Stimulated activated CD4-positive, alpha-beta T cell treated with anti-CD3 and anti-CD28 coated beads, Interleukin-15, amount 100 ng/mL, for 48 hours (primary cell): ENCODE measurements at places on chromosomes 2 and 18.

GRCh38 chr2:206353685-206354084 lies 79.2 kb downstream of the ZDBF2 start:
- no peak for DNase-seq

DNA sequence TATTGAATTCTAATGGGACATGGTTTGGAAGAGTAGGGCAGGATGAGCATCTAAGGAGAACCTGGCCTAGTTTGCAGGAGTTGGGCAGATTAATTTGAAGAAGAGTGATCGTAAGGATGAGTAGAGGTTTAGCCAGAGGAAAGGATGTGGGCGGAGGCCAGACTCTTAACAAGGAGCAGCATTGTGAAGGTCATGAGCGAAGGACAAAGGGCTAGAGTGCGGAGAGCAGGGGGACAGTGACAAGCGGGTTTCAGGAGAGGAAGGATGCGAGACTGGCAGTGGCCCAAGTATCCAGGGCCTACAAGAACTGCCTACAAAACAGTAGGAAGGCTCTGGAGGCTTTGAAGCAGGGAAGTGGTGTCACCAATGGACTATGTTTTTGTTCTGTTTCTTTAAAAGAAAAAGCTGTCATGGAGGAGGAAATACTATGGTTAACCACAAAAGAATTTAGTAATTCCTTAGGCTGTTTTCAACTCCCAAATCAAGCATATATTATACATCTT lies 20.1 kb downstream of the SLC66A3 start:
- no peak for DNase-seq

- no peak for DNase-seq
Measured at GRCh38 chr2:165587335-165587938, 117.9 kb downstream of the CSRNP3 start.

DNA sequence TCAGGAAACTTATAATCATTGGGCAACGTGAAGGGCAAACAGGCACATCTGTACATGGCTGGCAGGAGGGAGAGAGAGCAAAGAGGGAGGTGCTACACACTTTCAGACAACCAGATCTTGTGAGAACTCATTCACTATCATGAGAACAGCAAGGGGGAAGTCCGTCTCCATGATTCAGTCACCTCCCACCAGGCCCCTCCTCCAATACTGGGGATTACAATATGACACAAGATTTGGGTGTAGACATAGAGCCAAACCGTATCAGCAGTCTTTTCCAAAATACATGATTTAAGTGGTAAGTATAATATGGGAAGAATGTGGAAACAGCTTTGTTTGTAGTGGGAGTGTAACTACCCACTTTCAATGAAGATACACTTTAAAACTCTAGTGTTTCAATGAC lies 65.0 kb downstream of the EPB41L5 start:
- no peak for DNase-seq

DNA sequence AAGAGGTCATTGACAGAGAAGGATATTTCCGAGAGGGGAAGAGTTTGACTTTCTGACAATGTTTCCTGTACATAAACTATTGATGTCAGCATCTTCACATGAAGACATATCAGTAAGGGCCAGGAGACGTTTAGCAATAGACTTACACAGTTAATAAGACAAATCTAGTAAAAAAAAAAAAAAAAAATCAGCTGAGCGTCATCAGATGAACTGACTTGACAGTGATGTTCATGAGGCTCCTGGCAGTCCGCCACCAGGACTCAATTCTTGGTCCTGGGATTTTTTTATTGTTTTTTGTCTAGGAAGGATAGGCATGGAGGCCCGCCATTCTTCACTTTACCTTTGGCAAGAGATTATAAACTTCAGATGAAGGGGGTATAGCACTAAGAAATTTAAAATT lies 14.5 kb downstream of the MRPL44 start:
- no peak for DNase-seq

- DNase-seq: no peak
Measured at GRCh38 chr18:42374961-42375360, 419.9 kb downstream of the PIK3C3 start.

DNA sequence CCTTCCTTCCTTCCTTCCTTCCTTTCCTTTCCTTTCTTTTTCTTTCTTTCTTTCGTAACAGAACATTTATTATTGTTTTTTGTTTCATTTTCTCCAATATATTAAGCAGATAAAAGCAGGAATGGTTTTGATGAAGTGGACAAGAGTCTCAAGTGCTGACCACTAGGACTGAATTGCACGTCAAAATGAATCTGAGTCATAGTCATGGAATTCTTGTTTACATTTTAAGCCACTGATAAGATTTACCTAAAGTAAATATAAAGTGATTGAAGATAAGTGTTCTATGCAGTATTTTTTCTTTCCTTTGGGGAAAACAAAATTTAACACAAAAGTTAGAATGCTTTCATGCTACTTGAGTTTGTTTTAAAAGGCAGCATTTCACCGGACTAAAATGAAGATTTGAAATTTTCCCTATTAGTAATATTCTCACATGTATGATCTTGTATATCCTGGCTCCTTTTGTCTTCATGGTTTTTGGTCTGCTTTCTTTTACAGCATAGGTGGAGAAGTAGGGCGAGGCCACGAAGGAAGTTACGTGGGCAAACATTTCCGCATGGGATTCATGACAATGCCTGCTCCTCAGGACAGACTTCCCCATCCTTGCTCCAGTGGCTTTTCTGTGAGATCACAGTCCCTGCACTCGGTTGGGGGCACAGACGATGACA lies 113.5 kb downstream of the NYAP2 start:
- DNase-seq: no peak

GRCh38 chr2:127007652-127008051 lies 99.3 kb downstream of the BIN1 start:
- no peak for DNase-seq

DNA sequence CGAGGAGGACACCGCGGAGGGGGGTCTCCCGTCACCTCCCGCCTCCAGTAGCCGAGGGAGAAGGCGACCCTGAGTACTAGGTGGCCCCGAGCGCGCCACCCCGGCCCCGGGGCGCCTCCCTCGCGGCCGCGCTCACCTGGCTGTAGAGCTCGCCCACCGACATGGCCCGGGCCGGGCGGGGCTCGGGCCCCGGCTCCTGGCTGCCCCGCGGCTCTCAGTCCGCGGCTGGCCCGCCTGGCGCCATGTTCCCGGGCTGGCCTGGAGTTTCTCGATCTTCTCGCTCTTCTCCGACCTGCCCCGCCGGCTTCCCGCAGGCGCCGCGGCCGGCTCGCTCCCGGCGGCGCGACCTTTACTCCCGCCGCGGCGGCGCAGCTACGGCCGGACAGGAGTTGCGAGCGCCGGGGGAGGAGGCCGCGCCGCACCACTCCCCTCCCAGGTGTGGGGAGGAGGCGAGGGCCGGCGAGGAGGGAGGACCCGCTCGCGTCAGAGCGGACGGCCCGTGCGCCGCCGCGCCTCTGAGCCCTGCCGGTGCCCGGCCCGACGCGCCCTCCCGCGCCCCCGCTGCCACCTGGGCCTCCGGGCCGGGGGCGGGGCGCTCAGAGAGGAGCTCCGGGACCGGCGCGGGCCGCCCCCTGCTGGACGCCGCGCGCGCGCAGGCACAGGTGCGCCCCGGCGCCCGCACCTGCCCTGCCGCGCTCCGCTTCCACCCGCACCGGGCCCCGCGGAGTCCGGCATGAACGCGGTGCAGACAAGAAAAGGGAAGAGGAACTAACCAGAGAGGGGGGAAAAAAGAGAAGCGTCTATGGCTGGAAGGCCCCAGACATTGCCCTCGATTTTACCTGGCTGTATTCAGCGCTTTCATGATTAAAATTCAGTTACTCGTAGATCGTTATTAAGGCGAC lies at the start of gene MYO5B:
Gene MYO5B (minus strand): TSS at position 517 of the 902 bp plus-strand sequence. CDS start 354 bp downstream, at position 163.
- DNase-seq: no peak

GRCh38 chr18:25595274-25596060 lies 243.5 kb upstream of the ZNF521 start:
- no peak for DNase-seq

DNA sequence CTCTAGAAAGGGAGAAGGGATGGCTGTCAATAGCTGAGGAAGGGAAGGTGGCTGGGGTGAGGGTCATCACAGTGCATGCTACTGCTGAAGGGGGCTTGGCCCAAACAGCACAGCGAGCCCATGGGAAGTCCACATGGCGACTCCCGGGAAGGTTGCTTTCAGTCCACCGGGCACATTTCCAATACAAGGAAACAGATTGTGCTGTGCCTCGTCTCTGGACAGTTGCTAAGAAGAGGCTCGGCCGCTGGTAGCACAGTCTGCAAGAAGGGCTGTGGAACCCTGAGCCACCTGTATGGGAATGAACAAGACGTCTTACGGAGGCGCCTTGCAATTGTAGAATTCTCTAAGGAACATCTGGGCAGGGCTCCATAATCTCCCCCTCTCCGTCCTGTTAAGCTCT lies 123.1 kb downstream of the CELF4 start:
- DNase-seq: no peak

GRCh38 chr2:105926960-105927678 lies 182.4 kb downstream of the NCK2 start:
- DNase-seq: peak; percentile 37

GRCh38 chr18:13032173-13032572 lies 41.0 kb downstream of the CEP192 start:
- DNase-seq: no peak

DNA sequence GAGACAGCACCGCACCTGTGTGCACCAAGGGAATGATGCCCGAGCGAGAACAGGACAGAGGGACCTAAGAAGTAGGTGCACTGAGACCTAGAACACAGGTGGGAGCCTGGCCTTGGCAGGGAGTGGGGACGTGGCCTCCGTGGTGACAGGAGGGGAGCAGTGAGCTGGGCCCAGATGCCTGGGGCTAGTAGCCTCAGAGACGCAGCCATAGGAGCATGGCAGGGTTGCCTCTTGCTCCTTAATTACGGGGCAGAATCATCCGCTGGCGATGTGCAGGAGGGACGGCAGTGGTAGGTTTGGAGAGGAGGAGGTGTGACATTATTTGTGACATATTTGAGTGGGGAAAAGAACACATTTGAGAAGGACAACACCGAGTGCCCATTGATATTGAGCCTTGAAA lies 57.0 kb upstream of the HPCAL1 start:
- DNase-seq: no peak

DNA sequence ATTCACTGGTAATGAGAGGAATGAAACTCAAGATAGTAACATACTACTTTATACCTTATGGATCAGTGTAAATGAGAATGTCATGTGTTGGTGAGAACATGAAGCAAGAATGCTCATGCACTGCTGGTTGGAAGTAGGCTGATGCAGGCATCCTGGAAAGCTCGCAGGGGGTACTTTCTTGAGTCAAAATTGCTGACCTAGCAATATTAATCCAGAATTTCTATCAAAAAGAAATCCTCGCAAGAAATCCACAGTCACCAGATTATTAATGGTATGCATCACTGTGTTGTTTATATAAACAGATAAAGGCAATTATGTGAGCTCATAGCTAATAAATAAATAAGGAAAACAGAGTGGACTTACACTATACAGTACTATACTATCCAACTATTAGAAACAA lies 713.7 kb upstream of the PKDCC start:
- DNase-seq: no peak
